H4 (cell line): ENCODE measurements at places on chromosomes 16 and 17. TPM values are rescaled to one million over a fixed set of nuclear protein-coding genes. Genes with fewer than 3 reads are reported as not detected.

Gene CD68
- total RNA-seq, result 19.9 and 21.6 TPM in 2 replicates

Gene ATP6V0D1
- 99.0 and 101 TPM in 2 replicates for total RNA-seq

Gene GNGT2
- 0.87 TPM in 1 of 2 replicates, not detected in the other for total RNA-seq

Gene DLX4
- total RNA-seq, result 0.49 and 1.6 TPM in 2 replicates

Gene KLHL10
- not detected in 2 replicates for total RNA-seq

Gene KIF19
- not detected in 2 replicates for total RNA-seq

Gene KRT28
- total RNA-seq, result not detected in 2 replicates

Gene NPIPA8
- 0.64 and 2.1 TPM in 2 replicates for total RNA-seq
